ENCODE measurements at places on chromosomes 16 and 17.

DNA sequence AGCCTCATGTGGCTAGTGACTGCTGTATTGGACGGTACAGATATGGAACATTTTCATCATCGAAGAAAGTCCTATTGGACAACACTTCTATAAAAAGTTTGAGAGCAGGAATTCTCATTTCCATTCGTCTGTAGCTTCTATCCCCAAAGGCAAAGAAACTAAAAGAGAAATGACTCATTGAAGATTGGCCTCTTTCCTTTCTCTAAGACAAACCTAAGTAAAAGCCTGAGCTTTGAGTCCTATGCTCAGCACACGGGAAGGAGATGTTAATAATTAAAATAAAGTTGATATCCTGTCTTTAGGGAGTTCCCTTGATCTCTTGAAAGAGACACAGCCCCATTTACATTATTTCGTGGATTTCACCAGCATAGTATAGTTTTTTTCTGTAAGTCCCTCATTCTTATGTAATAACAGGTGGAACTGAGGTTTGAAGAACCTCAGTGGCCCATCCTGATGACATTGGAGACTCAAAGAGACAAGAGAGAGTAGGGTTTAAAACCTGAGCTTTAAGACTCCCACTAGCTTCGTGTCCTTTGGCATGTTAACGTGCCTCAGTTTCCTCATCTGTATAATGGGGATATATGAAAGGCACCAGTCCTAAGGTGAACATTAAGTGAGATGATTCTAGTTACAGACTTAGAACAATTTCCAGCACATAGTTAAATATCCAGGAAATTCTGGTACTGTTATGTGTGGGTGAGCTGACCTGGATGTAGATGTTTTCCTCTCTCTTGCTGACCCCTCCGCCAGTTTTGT is 174.0 kb downstream of the IRX3 start:
- no peak for DNase-seq

- DNase-seq = no peak
These were observed 15.3 kb downstream of the TBCD start for GRCh38 chr17:82767041-82767754.

- DNase-seq = no peak
These were observed 39.0 kb downstream of the TEX2 start for GRCh38 chr17:64223931-64224629.

DNA sequence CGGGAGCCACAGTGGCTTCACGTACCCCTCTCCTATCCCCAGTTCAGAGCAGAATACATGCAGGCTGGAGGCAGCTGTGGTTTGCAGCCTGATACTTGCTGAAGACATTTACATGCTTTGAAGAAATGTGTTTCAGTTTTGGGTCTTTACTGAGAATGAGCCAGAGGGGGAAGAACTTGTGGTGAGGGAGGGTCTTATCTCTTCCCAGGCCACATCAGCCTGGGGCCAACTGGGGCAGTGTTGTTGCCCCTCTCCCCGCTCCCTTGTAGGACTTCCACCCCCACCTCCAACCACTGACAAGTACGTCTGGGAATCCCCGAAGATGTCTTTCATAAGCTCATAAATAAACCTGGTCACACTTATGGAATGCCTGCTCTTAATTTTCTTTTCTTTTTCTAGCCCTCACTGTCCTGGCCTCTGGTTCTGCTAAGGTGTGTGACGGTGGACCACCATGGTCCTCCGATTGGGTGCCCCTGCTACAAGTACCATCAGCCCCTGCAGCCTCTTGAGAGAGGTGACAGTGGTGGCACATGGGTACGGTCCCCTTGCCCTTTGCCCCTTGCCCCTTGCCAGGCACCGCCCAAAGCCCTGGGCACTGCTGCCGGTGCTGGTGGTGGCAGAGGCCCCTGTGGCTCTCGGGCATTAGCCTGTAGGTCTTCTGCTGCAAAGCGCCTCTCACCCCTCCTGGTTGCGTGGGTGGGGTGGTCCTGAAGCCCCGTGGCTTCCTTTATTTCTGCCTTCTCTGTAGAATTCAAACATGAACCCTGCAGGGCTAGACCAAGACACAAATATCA is 144.8 kb upstream of the RPH3AL start:
- no peak for DNase-seq

DNA sequence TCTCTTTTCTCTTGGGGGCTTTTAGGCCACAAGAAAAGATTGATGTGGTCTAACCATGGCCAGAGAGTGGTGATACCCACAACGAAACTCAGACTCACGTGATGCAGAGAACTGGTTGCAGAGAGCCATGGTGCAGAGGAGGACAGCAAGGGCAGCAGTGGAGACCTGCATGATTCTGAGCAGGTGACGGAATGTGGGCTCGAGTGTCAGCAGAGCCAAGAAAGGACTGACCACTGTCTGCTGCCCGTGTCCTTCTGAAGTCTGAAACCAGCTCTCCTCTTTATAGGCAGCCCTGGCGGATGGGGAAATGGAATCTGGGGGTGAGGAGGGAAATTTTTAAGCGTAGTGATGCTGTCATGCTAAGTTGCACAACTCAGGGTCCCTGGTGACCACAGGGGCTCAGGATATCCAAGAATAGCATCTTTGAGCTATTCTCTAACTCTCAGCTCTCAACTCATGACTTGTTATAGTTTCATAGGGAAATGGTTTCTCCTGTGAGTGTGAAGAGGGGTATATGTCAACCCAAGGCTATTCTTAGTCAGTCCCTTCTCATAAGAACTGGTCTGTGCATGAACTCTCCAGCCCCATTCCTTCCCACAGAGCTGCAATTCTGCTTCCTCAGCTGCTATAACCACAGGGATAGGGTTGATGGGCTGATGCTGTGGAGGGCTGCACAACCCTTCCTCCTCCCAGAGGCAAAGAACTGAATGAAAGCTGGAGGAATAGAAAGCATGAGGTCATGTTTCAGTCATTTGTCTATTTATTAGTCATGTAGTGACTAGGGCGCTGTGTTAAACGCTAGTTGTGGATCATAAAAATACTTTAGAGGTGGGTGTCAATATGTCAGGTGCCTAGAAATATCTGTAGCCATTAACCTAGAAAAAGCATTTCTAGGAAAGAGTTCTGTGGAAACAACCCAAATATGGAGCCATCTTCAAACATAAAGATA is at the start of gene CCL3:
Gene CCL3, minus strand, starts transcription at position 256 of the 949 bp plus-strand sequence. Its CDS starts 85 bp downstream, at position 171.
- no peak for DNase-seq

GRCh38 chr17:27351759-27352158 is 57.8 kb downstream of the WSB1 start:
- no peak for DNase-seq

- no peak for DNase-seq
These were observed 52.4 kb downstream of the PLD6 start for GRCh38 chr17:17153709-17154108.

DNA sequence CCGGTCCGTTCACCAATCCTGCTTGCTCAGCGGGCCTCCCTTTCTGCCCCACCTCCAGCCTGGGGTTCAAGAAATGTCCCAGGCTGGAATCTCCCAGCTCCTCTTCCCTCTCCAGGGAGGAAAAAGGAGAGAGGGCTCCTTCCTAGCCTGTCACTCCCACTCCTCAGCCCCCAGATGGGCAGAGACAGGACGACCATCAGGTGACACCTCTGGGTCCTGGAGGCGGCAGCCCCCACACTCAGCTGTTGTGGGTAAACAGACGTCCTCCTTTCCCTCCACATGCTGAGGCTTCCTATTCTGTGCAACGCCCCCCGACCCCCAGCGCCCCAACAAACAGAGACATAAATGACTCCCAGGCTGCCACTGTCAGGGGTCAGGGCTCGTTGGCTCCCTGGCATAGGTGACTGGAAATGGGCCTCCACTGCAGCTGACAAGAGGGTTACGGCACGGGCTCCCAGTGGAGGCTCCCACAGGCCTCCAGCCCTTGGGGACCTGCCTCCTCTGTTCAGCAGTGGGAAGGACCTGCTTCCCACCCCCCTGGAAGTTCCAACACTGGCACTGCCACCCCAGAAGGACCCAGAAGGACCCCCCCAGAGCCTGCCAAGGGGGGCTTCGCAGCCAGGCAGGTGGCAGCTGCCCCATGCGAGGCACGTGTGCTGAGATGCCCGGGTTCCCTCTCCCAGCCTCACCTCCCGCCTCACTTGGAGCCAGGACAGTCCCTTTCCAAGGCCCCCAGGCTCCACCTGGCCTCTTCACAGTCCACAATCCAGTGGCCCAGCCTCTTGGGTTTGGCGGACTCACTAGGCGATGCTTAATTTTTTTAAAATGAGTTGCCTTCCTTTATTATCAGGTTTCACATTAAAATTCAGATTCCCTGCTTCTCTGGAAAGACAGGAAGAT is 232.3 kb downstream of the KATNIP start:
- no peak for DNase-seq

DNA sequence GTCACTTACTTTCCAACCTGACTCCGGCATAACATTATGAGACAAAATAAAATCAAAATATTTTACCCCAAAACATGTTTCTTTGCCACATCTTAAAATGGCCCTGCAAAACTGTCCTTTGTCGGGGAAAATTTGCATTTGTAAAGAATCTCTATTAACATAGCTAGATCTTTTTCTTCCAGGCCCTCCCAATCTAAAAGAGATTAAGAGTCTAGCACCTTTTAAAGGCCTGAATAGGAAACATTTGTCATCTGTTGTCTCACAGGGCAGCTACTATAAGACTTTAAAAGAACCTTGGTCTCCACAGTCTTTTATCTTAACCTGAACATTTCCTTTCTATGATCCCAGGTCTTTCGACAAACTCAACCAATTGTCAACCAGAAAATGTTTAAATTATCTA is 18.1 kb upstream of the DHRS7B start:
- no peak for DNase-seq

- no peak for DNase-seq
These were observed 2.0 kb upstream of the GLG1 start for GRCh38 chr16:74608944-74609343.

DNA sequence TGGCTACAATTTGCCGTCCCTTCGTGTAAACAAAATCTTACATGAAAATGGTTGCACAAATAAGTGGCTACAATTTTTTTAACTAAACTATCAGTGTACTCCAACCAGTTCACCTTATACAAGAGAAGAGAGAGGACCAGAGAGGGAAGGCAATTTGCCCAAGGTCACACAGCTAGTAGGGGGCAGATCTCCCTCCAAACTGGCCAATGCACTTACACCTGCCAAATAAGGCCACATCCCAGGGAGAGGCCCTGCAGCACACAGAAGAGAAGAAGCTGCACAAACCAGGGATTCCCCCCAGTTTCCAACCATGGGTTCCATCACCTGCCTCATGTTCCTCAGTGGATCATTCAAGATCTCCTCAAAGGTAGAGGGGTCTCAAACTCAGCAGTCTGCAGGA is 349.9 kb downstream of the SOX9 start:
- DNase-seq = no peak

DNA sequence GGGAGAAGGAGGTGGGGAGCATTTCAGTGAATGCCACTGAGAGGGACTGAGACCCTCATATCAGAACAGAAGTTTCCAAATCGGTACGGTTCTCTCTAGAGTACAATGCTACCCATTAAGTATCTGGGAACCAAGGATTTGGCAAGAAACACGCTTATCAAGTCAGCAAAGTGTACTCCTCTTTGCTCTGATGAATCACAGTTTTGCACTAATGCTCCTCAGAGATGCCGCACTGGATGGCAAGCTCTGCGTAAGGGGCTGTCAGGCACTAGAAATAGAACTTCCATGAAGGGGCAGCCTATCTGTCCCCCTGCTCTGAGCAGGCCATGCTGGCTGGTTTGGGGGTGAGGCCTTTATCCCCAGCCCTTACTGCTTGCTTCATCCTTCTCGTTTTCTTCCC is 4.8 kb upstream of the ABCC12 start:
- no peak for DNase-seq

Data from glomerular endothelial cell (primary cell).